ENCODE measurements at places on chromosomes 1 and 21. TPM values are rescaled to one million over a fixed set of nuclear protein-coding genes. Genes with fewer than 3 reads are reported as not detected.

DNA sequence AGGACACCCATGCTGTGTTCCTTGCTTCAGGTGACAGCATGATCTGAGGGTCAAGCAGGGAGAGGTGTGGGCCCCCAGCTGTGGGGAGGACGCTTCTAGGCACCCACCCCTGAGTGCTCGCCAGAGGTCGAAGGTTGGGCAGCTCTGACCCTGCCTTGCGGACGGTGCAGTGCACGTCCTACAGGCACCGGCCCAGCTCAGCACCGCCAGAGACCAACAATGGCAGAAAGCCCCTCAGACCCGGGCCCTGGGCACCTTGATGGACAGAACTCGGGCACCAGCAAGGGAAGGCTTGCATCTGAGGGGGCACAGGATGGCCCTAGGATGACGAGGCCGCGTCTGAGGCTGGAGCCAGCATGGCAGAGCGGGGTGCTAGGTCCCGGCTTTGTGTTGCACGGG, 24.7 kb downstream of the NADK start:
- DNase-seq, result no peak
- no peak overlapping the region for H3K27ac ChIP-seq
- H3K36me3 ChIP-seq, result peaks cover 23% of the 10 kb centered on the region

- H3K4me1 ChIP-seq, result peaks cover 9% of the 10 kb centered on the region
- peaks cover 44% of the 10 kb centered on the region for H3K27me3 ChIP-seq
- H3K4me3 ChIP-seq, result peak overlapping the region; percentile 61
- H3K36me3 ChIP-seq, result peaks cover 8% of the 10 kb centered on the region
- DNase-seq, result peak; percentile 88
- peak overlapping the region; percentile 23 for H3K27ac ChIP-seq
Observed at GRCh38 chr1:54996359-54996868, 2.3 kb upstream of the BSND start.

DNA sequence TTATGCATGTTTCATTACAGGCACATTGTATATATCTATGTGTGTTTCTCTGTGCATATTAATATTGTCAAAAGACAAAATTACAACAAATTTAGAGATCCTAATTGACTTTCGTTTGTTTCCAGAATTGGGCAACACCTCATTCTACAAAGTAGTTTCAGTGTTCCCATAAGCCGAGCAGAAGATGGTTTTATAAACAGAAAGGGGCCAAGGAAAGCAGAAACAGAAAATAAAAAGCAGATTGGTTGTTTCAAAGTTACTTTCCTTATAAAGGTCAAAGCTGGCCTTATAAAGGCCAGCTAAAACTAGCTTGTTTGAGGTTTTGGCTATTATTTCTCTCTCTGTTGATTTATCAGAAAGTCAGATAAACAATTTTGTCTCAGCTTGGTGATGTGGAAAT, 116.2 kb upstream of the FGGY start:
- H3K27ac ChIP-seq, result no peak overlapping the region
- H3K36me3 ChIP-seq, result no peaks in the 10 kb centered on the region
- H3K27me3 ChIP-seq, result no peaks in the 10 kb centered on the region
- no peak for DNase-seq
- no peaks in the 10 kb centered on the region for H3K4me1 ChIP-seq

- DNase-seq, result no peak
- H3K4me1 ChIP-seq, result peaks cover 29% of the 10 kb centered on the region
- no peak overlapping the region for H3K4me3 ChIP-seq
Observed at GRCh38 chr1:58839846-58840835, 56.3 kb upstream of the JUN start.

DNA sequence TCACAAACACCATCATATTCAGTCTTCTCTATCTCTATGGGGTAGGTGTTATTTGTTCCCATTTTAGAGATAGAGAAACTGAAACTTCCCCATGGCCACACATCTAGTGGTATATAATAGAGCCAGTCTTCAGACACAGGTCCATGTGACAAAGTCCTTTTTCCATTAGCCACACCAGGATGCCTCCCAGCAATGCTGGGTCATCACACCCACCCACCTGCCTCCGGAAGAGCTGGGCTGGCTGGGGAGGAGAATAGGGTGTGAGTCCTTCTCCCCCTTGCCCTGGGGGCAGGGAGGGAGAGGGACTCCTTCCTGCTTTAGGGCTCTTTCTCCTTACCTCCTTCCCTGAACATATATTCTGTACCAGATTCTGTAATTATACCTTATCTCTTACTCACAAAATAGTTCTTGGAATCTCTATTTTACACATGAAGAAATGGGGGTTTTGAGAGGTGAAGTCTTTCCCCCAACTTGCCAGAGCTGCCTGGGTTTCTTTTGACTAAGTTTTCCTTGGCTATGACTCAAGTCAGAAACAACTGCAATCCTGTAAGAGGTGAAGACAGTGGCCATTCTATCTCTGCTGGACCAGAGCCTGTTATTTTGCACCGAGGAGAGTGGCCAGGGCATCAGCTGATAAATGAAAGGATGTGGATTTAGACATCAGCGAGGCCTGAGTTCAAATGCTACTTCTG, 30.0 kb downstream of the SOX13 start:
- H3K36me3 ChIP-seq, result peaks cover 13% of the 10 kb centered on the region
- H3K4me3 ChIP-seq, result no peak overlapping the region
- peak overlapping the region; percentile 60 for H3K27ac ChIP-seq
- peaks cover 54% of the 10 kb centered on the region for H3K4me1 ChIP-seq
- H3K27me3 ChIP-seq, result no peaks in the 10 kb centered on the region
- peak; percentile 45 for DNase-seq

DNA sequence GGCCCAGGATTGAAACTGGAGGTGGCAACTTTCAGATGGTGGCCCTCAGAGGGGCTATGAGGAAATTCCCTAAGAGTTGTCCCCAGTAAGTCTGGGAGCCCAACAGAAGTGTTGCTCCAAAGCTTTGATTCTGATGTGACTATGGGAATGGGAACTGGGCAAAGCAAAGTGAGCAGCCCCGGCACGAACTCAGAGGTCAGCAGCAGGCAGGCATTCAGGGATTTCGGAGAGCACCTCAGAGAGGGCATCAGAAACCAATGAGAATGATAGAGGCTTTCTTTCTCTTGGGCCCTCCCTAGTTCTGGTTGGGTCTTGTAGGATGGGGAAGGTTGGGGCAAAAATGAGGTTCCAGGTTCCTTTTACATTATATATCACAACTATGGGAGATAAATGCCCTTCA, 121.2 kb upstream of the HMGB4 start:
- H3K27me3 ChIP-seq, result peaks cover 17% of the 10 kb centered on the region
- H3K27ac ChIP-seq, result no peak overlapping the region
- no peak for DNase-seq
- H3K36me3 ChIP-seq, result no peaks in the 10 kb centered on the region
- no peaks in the 10 kb centered on the region for H3K4me1 ChIP-seq

- H3K4me3 ChIP-seq, result peak overlapping the region; percentile 57
- DNase-seq, result no peak
- H3K4me1 ChIP-seq, result peaks cover 86% of the 10 kb centered on the region
- no peaks in the 10 kb centered on the region for H3K27me3 ChIP-seq
Observed at GRCh38 chr1:202045705-202046104, 35.3 kb downstream of the ELF3 start.

DNA sequence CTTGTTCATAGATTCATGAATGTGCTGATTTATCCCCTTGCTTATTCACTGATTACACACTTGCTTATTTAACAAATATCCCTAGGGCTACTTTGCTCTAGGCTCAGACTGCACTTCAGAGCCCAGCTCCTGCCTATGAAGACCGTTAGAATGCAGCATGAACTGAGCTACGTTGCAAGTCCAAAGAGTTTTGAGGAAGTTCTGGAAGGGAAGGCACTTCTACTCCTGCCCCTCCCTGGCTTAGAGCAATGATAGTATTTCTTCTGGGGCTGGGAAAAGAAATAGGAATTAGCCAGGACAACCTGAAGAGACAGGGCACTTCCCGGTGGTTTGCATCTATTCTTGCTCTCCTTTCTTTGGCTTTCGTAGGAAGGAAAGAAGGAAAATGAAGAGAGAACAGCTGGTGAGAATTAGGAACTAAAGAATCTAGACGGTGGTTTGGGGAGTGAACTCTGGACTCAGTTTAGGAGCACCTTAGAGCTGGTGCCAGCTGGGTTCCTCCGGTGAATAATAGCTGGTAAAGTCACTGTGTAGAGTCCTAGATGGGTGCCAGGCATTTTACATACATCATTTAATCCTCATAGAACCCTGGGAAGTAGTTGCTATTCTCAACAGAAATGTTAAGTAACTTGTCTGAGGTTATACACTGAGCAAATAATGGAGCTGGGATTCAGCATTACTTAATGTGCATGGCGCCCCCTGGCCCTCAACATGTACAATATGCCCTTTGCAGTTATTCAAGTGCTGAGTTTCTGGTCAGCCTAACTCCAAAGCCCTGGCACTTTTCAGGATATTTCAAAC, 65.9 kb downstream of the NDUFS5 start:
- no peak overlapping the region for H3K27ac ChIP-seq
- peaks cover 35% of the 10 kb centered on the region for H3K27me3 ChIP-seq
- DNase-seq, result peak; percentile 76
- H3K36me3 ChIP-seq, result peaks cover 5% of the 10 kb centered on the region
- H3K4me3 ChIP-seq, result no peak overlapping the region
- peaks cover 8% of the 10 kb centered on the region for H3K4me1 ChIP-seq

The C1orf105 gene
- not detected for total RNA-seq

The CEP104 gene
- total RNA-seq, result 29.4 TPM

DNA sequence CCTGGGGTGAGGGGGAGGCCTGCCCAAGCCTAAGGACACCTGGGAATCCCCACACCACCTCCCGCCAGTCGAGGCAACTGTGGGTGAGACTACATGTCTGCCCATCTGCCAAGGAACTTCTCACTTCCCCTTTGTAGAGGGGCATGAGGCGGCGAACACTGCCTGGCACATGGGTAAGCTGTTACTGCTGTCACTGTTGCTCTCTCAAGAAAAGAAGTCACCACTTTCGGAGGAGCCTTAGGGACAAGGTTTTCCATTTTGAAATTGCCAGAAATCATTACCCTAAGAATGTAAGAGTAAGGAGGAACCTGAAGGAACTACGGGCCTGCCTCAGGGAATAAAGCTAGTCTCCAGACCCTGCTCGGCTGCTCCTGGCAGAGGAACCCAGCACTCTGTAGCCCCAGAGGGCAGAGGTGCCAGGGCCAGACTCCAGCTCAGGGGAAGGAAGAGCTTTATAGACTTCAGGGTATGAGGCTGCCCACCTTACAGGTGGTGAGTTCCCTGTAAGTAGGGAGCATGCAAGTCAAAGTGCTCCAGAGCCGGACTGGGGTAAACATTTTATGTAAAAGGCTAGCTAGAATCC, 23.3 kb downstream of the SLC2A1 start:
- no peak overlapping the region for H3K4me3 ChIP-seq
- no peak overlapping the region for H3K27ac ChIP-seq
- H3K4me1 ChIP-seq, result peaks cover 84% of the 10 kb centered on the region
- no peak for DNase-seq
- no peaks in the 10 kb centered on the region for H3K27me3 ChIP-seq

- H3K27ac ChIP-seq, result no peak overlapping the region
- peaks cover 18% of the 10 kb centered on the region for H3K4me1 ChIP-seq
- no peaks in the 10 kb centered on the region for H3K27me3 ChIP-seq
- H3K4me3 ChIP-seq, result peak overlapping the region; percentile 14
Observed at GRCh38 chr21:26116456-26117011, 54.0 kb downstream of the APP start.

- H3K4me1 ChIP-seq, result peaks cover 20% of the 10 kb centered on the region
- no peak for DNase-seq
- H3K27me3 ChIP-seq, result no peaks in the 10 kb centered on the region
- H3K36me3 ChIP-seq, result peaks cover 5% of the 10 kb centered on the region
Observed at GRCh38 chr21:26130249-26130881, 40.2 kb downstream of the APP start.

GRCh38 chr1:18422076-18422777, 58.5 kb upstream of the KLHDC7A start:
- no peak for DNase-seq
- peaks cover 29% of the 10 kb centered on the region for H3K27me3 ChIP-seq
- no peaks in the 10 kb centered on the region for H3K4me1 ChIP-seq
- H3K27ac ChIP-seq, result no peak overlapping the region
- no peaks in the 10 kb centered on the region for H3K36me3 ChIP-seq
- no peak overlapping the region for H3K4me3 ChIP-seq

DNA sequence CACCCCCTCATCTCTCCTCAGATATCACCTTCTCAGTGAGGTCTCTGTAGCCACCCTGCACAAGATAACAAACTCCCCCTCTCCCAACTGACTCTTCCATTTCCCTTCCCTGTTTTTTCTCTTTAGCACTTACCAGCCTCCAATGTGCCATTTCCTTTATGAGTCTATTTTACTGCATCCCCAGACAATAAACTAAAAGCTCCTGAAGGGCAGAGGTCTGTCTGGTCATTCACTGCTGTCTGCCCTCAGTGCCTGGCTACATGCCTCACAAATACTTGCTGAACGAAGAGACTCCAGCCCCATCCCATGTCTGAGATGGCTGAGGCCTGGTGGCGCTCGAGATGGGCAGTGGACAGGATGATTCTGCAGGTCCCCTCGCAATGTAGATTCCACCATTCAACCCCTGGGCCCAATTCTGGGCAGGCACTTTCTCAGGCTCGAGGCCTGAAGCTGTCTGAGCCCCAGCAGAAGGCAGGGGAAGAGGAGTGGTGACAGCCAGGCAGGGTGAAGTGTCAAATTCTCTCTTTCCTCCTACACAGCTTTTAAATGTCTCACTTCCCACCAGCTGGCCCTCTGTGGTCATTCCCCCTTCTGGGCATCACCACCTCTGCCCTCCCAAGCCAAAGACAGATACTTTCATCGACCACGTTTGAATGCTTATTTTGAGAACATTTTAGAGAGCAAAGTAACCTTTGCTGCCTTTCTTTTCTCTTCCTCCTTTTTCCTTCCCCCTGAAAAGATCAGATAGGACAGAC, 6.6 kb downstream of the LRRN2 start:
- peaks cover 88% of the 10 kb centered on the region for H3K27me3 ChIP-seq
- no peaks in the 10 kb centered on the region for H3K36me3 ChIP-seq
- no peaks in the 10 kb centered on the region for H3K4me1 ChIP-seq
- DNase-seq, result no peak
- no peak overlapping the region for H3K4me3 ChIP-seq

The SPATC1L gene
- 4.4 TPM for total RNA-seq

DNA sequence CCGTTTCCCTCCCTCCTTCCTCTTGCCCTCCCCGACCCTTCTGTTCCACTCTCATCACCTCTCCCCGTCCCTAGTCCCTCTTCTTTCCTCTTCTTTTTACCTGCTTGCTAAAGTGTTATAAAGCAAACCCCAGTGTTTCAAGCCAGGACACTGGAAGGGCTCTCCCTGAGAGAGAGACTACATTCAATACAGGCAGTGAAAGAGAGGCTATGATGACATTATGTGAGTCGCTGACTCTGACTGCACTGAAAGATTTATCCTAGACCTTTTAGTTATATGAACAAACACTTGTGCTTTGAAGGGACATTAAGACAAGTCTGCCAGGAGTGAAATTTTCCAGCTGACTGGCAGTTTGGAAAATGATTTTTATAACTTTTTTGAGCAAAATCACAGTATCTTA, 155.7 kb downstream of the S1PR1 start:
- peaks cover 11% of the 10 kb centered on the region for H3K27me3 ChIP-seq
- no peaks in the 10 kb centered on the region for H3K36me3 ChIP-seq
- no peak overlapping the region for H3K27ac ChIP-seq
- no peak overlapping the region for H3K4me3 ChIP-seq
- no peak for DNase-seq

DNA sequence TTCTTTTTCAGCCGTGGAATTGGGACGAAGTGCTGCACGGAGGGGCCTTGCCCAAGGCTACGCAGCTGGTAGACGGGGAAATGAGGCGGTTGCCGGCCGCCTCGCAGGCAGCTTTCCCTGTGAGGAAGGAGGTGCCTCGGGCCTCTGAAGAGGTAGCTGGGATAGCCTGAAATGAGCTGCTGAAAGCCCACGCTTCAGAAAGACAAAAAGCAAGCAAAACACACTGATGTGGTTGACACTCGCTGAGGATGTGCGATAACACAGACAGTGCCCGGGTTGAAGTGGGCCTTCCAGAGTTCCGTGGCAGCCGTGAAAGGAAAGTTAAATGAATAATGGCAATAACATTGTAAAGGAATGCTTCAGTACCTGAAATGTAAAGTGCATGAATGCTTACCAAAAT, 47.2 kb downstream of the S1PR1 start:
- no peak for DNase-seq
- H3K4me1 ChIP-seq, result peaks cover 8% of the 10 kb centered on the region
- H3K27ac ChIP-seq, result no peak overlapping the region
- H3K4me3 ChIP-seq, result no peak overlapping the region
- H3K27me3 ChIP-seq, result peaks cover 29% of the 10 kb centered on the region
- peaks cover 4% of the 10 kb centered on the region for H3K36me3 ChIP-seq

Measured in Calu3 (cell line).